ENCODE measurements at places on chromosomes 3 and 15.

- DNase-seq: no peak
Observed at GRCh38 chr3:184848934-184849333, 37.0 kb downstream of the VPS8 start.

DNA sequence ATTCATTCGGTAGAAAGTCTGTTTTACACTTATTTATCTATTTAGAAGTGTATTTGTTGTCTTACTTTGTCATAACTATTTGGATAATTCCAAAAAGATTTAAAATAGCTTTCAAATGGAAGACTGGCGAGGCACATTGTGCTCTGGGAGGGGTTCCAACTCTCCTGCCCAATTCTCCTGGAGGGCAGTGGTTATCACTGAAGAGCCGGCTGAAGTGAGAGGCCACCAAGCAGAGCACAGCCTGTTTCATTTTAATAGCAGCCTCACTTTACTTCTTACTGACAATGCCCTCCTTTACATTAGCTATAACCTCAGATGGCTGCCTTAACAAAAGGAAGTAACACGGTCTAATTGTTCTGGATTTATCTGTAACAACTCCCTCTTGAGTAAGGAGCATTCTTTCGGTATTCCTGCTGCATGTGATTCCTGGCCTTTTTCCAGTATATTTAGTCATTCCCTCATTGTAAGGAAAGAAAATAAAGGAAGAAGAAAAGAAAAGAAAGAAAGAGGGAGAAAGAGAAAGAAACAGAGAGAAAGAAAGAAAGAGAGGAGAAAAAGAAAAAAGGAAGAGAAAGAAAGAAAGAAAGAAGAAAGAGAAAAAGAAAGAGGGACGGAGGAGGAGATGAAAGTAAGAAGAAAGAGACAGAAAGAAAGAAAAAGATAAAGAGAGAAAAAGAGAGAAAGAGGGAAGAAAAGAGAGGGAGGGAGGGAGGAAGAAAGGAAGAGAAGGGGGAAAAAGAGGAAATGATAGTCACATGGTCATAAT, 339.8 kb upstream of the WNT5A start:
- no peak for DNase-seq

DNA sequence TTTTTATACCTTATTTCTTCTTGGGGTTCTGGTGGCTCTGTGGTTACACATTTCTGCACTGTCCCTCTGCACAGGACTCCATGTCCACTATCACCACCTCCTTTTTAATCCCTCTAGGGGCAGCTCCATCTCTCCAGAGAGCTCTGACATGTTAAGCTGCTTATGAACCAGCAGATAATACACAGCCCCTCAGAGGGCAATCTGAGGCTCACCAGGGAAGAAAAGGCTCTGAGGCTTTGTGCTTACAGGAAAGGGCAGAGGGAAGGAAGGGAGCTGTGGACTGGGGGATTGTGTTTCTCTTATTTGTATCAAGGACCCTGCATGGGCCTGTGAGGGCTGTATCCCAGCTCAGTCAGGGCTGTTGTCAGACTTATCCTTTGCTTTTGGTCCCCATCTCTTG, 164.5 kb downstream of the EPHB1 start:
- DNase-seq: no peak

DNA sequence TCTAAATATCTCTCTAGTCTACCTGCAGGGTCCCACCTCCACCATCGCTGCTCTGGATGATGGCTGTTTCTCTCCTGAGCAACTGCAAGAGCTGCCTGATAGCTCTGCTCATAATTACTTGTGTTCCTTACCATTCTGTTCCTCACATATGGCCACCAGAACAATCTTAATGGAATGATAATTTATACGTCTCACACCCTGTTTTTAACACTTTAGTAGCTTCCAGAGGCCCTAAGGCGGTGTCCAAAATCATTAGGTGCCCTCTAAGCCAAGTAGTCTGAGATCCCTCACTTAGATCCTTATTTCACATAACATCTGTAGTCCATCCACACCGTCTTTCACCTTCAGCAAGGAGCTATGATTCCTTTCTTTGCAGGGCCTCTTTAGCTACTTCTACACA, 373.3 kb downstream of the GBE1 start:
- DNase-seq: no peak

GRCh38 chr3:187005827-187006481, 75.6 kb downstream of the ST6GAL1 start:
- no peak for DNase-seq

DNA sequence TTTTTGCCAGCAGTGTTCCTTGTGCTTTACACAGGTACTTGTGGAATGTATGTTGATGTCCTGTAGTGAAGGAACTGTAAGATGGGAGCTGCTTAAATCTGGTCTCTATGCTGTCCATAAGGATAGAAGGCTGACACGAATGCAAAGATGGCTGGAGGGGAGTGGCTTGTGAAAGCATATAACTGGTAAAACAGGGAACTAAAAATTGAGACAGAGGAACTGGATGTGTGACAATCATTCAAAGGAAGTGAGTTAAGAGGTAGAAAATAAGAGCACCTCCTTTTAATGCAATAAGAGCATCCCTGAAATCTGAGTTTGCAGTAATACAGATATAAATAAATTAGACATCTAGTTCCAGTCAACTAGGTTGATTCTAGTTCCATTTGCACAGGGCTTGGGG, 35.2 kb downstream of the RNF13 start:
- no peak for DNase-seq

DNA sequence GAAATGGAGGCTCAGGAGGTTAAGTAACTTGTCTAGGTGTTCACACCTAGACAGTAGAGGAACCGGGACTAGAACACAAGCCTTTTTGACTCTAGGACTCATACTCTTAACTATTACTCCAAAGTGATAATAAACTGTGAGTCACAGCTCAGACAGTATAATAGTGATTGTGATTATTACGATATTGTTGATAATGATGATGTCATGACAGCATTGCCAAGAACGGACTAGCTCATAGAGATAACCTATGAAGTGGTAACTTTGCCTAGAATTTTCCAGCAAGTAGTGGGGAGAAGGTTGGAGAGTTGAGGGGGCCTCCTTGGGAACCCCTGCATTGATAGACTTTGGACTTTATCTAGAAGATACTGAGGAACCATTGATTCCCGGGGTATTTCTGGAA, 34.0 kb downstream of the STARD5 start:
- DNase-seq: no peak

DNA sequence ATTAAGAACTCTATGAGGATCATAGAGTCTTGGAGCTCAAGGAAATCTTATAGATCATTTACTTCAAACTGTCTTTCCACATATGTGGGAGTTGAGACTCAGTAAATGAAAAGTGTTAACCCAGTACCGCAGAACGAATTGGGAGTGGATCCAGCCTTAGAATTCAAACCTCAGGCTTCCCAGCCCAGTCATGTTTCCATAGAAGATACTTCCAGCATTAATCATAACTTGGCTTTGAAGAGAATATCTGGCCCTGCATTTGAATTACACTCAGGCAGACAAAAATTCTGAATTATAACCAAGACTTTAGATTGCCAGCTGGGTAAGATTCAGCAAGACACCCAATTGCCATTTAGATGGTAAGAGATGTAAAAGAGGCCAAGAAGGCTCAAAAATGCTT, 972.0 kb downstream of the TUSC7 start:
- DNase-seq: no peak

- DNase-seq: no peak
Observed at GRCh38 chr3:7305561-7305960, 444.6 kb downstream of the GRM7 start.

- no peak for DNase-seq
Observed at GRCh38 chr3:170002879-170003278, 34.9 kb upstream of the GPR160 start.

DNA sequence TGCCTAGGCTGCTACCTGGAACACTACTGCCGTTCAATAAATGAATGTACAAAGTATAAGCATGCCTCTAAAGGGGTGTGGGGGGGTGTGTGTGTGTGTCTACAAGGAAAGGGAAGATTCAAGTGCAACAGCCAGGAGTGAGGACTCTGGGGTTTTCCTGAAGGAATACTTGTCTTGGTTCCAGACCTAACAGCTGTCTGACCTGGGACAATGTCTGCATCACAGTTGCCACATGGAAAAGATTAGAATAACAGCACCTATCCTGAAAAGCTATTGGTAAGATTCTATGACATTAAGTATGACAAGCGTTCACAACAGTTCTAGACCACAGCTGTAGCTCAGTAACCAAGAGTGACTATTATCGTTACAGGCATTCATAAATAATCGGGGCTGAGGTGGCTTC, 345.2 kb downstream of the FOXP1 start:
- no peak for DNase-seq

GRCh38 chr3:12345584-12346494, 57.0 kb downstream of the PPARG start:
- no peak for DNase-seq

GRCh38 chr3:168885028-168885427, 778.5 kb downstream of the MECOM start:
- no peak for DNase-seq

GRCh38 chr3:111035316-111035715, 36.3 kb upstream of the NECTIN3 start:
- no peak for DNase-seq

GRCh38 chr3:134709561-134710312, 58.9 kb upstream of the KY start:
- DNase-seq: no peak

- DNase-seq: no peak
Observed at GRCh38 chr3:119409844-119410243, 53.6 kb downstream of the TMEM39A start.

DNA sequence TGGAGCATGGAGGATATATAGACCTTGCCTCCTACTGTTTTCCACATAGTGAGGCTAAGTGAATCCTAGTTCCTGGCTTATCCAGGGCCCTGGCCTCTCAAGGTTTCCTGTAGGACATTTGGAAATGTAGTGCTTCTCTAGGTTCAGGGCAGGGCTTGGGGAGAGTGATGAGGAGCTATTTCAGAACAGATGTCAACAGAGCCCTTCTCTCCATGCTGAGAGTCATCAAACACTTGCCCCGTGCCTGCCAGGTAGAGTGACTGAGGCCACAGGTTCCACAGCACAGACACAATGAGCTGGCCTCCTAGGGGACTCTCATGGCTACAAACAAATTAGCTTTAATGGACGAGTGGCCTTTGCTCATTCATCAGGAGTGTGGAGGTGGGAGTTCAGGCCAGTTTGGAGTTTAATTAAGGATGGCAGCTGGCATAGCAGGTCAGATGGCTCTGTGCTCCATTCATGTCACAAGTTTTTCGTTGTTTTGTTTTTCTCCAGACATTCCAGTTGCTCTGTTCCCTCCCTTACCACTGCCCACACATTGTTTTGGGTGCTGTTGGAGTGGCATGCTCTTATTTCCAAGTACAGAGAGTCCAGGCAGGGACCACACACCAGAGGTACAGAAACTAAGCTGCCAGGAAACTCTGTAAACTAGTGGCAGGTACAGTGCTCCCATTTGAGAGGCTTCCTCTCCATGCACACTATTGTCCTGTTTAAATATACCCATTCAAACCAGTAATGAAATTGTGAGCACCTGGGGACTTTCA, 189.8 kb downstream of the RYR3 start:
- no peak for DNase-seq
